ENCODE measurements at places on chromosomes 16 and 17. TPM values are rescaled to one million over a fixed set of nuclear protein-coding genes. Genes with fewer than 3 reads are reported as not detected.

Gene CENPT
- total RNA-seq = 40.2 TPM

Gene ERAL1
- 48.5 TPM for total RNA-seq

DNA sequence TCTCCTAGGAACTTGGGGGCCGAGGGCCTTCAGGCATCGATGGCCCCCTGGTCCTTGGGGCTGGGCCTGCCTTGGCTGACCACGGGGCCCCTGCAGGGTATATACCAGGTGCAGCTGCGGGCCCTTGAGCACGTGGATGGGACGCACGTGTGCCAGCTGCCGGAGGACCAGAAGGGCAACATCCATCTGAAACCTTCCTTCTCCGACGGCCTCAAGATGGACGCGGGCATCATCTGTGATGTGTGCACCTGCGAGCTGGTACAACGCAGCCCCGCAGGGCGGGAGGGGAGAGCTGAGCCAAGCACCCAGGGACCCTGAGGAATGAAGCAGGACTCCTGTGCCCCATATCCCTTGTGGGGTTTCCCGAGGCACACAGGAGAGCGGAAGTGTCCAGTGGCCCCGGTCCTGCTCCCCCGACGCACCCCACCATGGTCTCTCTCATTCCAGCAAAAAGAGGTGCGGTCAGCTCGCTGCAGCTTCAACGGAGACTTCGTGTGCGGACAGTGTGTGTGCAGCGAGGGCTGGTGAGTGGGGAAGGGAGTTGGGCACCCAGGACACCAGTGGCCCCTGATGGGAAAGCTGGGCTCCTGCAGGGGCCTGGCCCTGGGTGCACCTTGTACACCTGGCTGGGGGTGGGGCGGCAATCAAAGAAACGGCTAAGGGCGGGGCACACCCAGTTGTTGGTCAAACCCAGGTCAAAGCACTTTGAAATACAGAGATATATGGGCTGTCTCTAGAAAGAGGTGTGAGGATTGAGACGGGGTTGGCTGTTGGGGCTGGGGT, 10.6 kb downstream of the ITGB4 start:
- no peak for DNase-seq

GRCh38 chr16:65834688-65835087, 531.8 kb upstream of the CDH5 start:
- DNase-seq = no peak

DNA sequence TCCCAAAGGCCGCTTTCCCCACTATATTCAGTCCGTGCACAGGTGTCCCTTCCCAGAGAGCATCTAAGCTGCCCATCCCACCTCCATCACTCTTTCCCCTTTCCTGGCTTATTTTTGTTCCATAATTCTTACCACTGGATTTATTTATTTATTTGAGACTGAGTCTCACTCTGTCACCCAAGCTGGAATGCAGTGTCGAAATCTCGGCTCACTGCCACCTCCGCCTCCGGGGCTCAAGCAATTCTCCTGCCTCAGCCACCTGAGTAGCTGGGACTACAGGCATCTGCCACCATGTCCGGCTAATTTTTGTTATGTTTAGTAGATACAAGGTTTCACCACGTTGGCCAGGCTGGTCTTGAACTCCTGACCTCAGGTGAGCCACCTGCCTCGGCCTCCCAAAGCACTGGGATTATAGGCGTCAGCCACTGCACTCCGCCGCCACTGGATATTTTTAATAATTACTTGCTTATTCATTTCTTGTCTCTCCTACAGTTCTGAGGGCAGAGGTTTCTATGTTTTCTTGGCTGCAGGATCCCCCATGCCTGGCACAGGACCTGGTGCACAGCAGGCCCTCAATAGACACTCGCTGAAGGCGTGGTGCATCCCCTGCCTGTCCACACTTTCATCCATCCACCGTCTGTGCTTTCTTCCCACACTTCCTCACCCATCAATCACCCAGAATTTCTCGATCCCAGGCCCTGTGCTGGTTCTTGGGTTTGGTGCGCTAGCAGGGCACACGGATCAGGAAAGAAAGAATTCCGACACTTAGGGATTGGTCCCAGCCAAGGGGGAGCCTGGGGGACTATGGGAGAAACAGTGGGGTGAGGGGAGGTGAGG, 9.9 kb upstream of the ADGRG1 start:
- DNase-seq = no peak

DNA sequence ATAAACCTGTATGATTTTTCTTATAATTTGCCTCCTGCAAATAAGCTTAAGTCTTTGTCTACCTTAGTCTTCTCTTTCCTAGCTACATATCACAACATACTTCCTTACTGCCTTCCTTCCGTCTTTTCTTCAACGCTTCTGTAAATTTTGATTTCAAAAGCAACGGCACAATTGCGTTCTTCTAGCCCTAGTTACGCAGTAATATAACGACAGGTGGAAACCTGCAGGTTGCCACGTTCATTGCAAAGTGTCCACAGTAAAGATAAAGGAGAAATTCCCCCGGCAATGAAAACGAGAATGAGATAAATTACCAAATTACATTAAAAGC, 546 bp upstream of the PSMD7 start:
- no peak for DNase-seq

DNA sequence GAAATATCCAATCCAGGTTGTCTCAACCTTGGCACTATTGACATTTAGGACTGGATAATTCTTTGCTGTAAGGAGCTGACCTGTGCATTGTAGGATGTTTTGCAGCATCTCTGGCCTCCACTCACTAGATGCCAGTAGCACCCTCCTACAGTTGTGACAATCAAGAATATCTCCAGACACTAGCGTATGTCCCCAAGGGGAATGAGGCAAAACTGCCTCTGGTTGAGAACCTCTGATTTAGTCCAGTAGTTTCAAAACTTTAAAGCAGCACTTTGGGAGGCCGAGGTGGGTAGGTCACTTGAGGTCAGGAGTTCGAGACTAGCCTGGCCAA, 48.4 kb downstream of the IQCK start:
- DNase-seq = no peak

Gene CRISPLD2
- total RNA-seq = 0.19 TPM

DNA sequence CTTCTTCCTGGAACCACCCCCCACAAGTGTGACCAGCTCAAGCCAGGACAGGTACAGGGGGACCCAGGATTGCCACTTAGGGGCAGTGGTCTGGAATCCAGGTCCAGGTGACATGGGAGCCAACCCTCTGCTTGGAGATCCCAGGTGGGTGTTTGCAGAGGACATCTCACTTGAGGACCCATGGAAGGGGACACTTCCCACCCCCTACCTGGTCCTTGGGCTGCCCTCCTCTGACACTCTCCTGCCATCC, 145.5 kb downstream of the SEC14L1 start:
- no peak for DNase-seq

GRCh38 chr17:39745335-39746144, 7.8 kb downstream of the GRB7 start:
- no peak for DNase-seq

DNA sequence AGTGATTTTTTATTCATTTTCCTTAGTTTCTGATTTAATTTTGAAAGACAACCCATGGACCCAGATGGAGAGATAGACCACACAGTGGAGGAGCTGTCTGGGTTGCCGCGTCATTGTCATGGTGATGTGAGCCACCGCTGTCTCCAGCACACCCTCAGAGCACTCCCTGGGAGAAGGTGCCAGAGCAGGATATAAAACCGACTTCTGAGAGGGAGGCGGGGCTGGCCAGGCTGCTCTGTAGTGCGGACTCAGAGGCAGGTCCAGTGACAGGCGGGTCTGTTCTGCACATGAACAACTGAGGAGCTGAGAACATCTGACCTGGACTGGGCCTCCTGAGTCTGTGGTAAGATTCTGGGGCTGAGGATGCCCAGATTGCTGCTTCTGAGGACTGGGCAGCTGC, 216.3 kb upstream of the NLRP1 start:
- DNase-seq = no peak

DNA sequence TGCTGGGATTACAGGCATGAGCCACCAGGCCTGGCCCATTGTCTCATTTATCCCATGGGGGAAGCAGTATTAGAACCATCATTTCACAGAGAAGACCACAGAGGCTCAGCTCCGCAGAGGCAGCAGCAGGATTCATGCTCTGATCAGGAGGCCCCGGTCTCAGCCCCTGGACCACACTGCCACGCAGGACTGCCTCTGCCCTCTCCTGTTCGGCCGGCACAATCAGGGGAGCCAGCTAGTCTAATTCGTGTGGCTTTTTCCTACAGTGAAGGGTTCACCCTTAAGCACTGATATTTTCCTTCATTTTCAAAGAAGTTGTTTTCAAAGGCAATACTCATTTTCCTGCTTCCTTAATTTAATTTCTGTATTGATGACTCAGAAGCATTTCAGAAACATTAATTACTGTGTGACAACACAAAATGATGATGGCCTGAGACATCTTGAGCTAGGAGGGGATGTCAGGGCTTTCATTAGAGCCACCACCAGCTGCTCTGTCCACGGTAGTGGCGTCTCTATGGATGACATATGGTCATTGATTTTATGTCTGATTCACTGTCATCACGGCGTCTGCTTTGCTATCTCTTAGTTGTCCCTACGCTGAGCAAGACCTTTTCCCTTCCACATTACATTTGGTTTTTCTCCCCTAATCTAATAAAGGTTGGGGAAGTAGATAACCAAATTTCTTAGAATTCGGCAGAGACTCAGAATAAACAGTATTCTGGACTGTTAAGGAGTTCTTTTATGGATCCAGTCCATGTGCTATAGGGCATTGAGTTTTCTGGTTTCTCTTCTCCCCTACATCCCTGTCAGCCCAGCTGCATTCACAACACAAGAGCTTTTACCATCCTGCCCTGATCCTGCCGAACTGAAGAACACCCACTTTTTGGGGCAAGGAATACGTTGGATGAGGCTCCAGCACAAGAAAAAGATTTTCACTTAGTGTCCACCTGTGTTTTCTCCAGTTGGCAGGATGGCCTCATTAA, 314.0 kb downstream of the SLC39A11 start:
- DNase-seq = no peak

Gene WFIKKN1
- 0.05 TPM for total RNA-seq

DNA sequence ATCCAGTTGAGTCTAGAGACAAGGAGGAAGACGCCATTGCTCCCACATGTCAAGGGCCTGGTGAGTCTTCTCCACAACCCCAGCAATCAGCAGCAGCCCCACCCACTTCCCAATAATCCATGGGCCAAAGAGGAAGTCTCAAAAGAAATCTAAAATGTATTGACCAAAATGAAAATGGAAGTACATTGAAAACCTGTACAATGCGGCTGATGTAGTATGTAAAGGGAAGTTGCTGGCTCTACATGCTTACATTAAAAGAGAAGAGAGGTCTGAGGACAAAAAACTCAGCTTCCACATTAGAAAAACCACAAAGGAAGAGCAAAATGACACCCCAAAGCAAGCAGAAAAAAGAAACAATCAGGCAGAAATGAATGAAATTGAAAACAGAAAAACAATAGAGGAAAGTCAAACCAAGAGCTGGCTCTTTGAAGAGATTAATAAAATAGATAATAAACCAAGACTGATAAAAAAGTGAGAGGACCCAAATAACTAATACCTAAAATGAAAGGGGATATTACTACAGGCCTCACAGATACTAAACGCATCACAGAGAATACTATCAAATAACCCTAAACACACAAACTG, 100.6 kb upstream of the METRNL start:
- peak; percentile 27 for DNase-seq

- no peak for DNase-seq
These were observed 717.8 kb downstream of the WWOX start for GRCh38 chr16:78817200-78817739.

- no peak for DNase-seq
These were observed 49.9 kb upstream of the CDR2 start for GRCh38 chr16:22424161-22424937.

DNA sequence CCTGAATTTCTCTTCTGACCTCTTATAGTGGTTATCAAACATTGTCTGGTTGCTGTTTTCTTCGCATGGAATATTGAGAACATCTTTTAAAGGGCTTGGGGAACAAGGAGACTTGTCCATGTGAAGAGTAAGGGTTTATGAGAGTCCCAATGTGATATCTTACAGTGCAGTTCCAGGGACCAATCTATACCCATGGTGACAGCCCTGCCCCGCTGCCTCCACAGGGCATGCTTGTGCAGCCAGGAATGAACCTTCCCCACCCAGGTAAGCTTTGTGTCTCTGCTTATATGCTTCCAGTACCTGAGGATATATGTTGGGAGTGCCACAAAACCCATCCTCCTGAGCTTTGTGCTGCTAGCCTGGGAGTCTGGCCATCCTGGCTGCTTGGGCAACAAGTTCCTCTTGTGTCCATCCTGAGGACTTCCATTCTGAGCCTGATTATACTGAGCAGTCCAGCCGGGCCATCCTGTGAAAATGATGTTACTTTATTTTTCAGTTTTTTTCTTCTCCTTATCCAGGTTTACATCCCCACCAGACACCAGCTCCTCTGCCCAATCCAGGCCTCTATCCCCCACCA, 9.5 kb upstream of the RAPGEFL1 start:
- DNase-seq = no peak

GRCh38 chr17:164303-165235, 16.9 kb downstream of the DOC2B start:
- peak; percentile 32 for DNase-seq

- DNase-seq = no peak
These were observed 73.0 kb downstream of the SEC14L1 start for GRCh38 chr17:77213778-77214132.

GRCh38 chr17:61395409-61395982, 4.1 kb upstream of the TBX2 start:
- no peak for DNase-seq

- DNase-seq = no peak
These were observed 469.3 kb downstream of the TOX3 start for GRCh38 chr16:52077607-52078006.

- DNase-seq = no peak
These were observed 35.4 kb upstream of the ENPP7 start for GRCh38 chr17:79695293-79695790.

- DNase-seq = no peak
These were observed 249.7 kb upstream of the TBX2 start for GRCh38 chr17:61149862-61150362.

DNA sequence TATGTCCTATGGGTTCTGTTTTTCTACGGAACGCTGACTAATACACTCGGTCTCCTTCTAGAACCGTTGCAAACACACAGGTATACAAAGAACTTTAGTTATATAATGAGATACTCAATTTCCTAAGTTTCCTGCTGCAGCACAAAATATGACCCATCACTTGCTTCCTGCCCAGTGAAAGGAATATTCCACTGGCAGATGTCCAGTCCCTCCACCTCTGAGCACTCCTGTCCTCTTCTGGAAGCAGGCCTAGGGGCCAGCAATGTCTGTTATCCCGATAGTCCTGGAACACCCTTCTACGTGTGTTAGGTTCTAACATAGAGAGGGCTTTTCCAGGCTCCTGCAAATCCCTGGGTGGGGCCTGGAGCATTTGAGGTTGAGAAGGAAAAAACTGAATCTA, 32.7 kb downstream of the ADAMTS18 start:
- no peak for DNase-seq

Gene ANKS4B
- total RNA-seq = not detected

- DNase-seq = peak; percentile 79
These were observed at the start of gene MLYCD for GRCh38 chr16:83898463-83899271. Gene MLYCD, plus strand, starts transcription at chr16:83899115. Its CDS starts 30 bp downstream, at chr16:83899145.

Gene TP53TG3
- not detected for total RNA-seq

Gene C17orf75
- total RNA-seq = 28.5 TPM

- DNase-seq = no peak
These were observed 30.0 kb downstream of the CHD9 start for GRCh38 chr16:53084746-53085334.

Gene MT1G
- total RNA-seq = 5.0 TPM
